Stimulated activated naive CD4-positive, alpha-beta T cell (primary cell): ENCODE measurements at places on chromosomes 1 and 21.
A peak's percentile ranks its signal among the peaks of the same experiment; 100 is the strongest.

- no peak for DNase-seq
Measured at GRCh38 chr1:82919837-82920236, 1079.1 kb downstream of the TTLL7 start.

- peak; percentile 61 for DNase-seq
Measured at GRCh38 chr1:93304716-93305138, 41.0 kb upstream of the DR1 start.

DNA sequence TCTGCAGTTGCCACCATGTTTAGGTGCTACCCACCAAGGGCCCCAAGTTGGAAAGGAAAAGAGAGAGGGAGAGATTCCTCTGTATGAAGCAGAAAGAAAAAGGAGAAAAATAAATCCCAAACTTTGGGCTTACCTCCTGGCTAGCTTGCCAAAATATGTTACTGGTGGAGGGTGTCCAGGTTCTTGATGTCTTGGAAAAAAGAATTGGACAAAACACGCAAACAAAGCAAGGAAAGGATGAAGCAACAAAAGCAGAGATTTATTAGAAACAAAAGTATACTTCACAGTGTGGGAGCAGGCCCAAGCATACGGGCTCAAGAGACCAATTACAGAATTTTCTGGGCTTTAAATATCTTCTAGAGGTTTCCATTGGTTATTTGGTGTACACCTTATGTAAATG lies 204.5 kb upstream of the LRRC7 start:
- DNase-seq: no peak

GRCh38 chr1:32178380-32179192 lies 889 bp upstream of the TXLNA start:
- DNase-seq: no peak

GRCh38 chr1:85259912-85260274 lies 431 bp upstream of the C1orf52 start:
- no peak for DNase-seq

GRCh38 chr1:203291201-203292096 lies 13.9 kb upstream of the BTG2 start:
- no peak for DNase-seq
